Stimulated activated CD8-positive, alpha-beta memory T cell treated with anti-CD3 and anti-CD28 coated beads, Interleukin-7, amount 100 ng/mL, for 1 hour (primary cell): ENCODE measurements at places on chromosomes 3 and 15.

- DNase-seq: no peak
These were observed 107.2 kb upstream of the RASGRP1 start for GRCh38 chr15:38671675-38672254.

- DNase-seq: no peak
These were observed 603.8 kb upstream of the ADAMTS9 start for GRCh38 chr3:65291448-65292125.

- DNase-seq: no peak
These were observed 701 bp downstream of the OSBPL11 start for GRCh38 chr3:125594581-125595011.

- DNase-seq: no peak
These were observed 30.5 kb downstream of the RFTN1 start for GRCh38 chr3:16482770-16483531.

DNA sequence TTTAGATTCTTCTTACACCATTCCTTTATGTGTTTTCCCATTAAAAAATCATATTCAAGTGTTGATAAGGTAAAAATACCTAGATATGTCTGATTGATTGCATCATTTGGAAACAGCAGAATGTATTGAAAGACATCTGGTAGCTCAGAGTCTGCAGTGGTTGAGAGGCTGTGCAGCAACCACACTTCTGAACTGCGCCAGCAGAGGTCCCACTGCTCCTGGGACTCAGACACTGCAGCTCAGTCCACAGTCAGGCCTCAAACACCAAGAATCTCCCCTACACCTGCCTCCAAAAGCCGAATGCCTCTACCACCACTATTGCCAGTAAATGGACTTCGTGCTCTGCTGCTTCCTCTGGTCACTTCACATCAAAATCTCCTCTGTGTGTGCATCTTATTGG is 176.9 kb upstream of the LMCD1 start:
- DNase-seq: no peak

DNA sequence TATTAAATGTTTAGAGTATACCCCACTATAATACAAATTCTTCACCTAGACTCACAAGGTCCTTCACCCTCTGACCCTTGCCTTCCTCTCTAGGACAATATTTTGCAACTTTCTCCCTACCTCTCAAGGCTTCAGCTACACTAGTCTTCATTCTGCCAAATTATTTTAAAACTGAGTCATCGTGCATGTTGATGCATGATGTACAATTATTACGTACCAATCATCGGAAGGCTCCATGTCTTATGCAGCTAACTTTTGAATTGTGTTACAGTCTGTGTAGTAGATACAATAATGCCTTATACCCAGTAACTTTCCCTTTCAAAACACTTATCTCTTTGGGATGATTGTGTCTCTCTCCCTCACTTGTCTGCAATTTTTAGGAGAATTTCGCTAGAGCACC is 98.5 kb upstream of the ROBO2 start:
- no peak for DNase-seq
